Neural crest cell (in vitro differentiated cells): ENCODE measurements at places on chromosomes 1 and 21.

- peaks cover 23% of the 10 kb centered on the region for H3K36me3 ChIP-seq
- no peaks in the 10 kb centered on the region for H3K27me3 ChIP-seq
- H3K4me1 ChIP-seq = no peaks in the 10 kb centered on the region
Observed at GRCh38 chr21:39651206-39651605, 38.5 kb downstream of the B3GALT5 start.

DNA sequence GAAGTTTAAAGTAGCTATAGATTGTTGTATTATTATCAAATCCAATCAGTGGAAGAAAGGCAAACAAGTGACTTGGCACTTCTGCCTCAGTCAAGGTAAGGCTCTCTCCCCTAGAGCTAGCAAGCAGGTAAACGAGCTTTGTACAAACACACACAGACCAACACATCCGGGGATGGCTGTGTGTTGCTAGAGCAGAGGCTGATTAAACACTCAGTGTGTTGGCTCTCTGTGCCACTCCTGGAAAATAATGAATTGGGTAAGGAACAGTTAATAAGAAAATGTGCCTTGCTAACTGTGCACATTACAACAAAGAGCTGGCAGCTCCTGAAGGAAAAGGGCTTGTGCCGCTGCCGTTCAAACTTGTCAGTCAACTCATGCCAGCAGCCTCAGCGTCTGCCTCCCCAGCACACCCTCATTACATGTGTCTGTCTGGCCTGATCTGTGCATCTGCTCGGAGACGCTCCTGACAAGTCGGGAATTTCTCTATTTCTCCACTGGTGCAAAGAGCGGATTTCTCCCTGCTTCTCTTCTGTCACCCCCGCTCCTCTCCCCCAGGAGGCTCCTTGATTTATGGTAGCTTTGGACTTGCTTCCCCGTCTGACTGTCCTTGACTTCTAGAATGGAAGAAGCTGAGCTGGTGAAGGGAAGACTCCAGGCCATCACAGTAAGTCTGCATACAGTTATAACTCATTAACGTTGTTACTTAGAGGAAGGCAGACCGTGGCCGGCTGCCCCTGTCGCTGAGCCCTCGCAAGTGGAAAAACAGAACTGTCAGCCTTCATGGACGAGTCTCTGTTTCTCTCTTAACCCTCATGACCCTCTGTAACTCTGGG lies at the start of gene PALMD:
TSS of gene PALMD (plus strand) at position 415 of the 833 bp plus-strand sequence. CDS start at position 620, 205 bp downstream.
- H3K36me3 ChIP-seq = no peaks in the 10 kb centered on the region
- DNase-seq = peak; percentile 10
- H3K4me1 ChIP-seq = peaks cover 37% of the 10 kb centered on the region
- H3K27me3 ChIP-seq = no peaks in the 10 kb centered on the region

GRCh38 chr1:81149649-81150325 lies 650.9 kb upstream of the ADGRL2 start:
- peaks cover 8% of the 10 kb centered on the region for H3K4me1 ChIP-seq
- H3K4me3 ChIP-seq = no peak overlapping the region
- H3K27ac ChIP-seq = no peak overlapping the region
- no peaks in the 10 kb centered on the region for H3K27me3 ChIP-seq
- no peak for DNase-seq
- H3K36me3 ChIP-seq = no peaks in the 10 kb centered on the region

DNA sequence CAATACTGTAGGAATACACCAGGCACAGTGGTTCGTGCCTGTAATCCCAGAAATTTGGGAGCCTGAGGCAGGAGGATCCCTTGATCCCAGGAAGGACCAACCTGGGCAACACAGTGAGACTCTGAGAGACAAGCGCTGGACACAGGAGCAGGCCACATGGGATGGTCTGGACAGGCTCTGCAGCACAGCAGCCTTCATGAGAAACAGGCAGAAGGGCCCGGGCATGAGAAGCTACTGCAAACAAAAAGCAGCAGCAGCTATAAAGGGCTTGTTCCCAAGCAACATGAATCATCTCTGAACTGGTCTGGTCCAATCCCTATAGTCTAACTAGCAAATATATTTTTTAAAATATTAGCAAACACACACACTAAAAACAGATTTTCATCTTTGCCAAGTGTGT lies 35.5 kb upstream of the SLAMF9 start:
- no peak overlapping the region for H3K27ac ChIP-seq
- H3K27me3 ChIP-seq = peaks cover 39% of the 10 kb centered on the region
- no peaks in the 10 kb centered on the region for H3K36me3 ChIP-seq

GRCh38 chr1:56132520-56132919 lies 446.8 kb downstream of the PLPP3 start:
- H3K27ac ChIP-seq = no peak overlapping the region
- no peaks in the 10 kb centered on the region for H3K4me1 ChIP-seq
- no peak overlapping the region for H3K4me3 ChIP-seq
- DNase-seq = no peak
- no peaks in the 10 kb centered on the region for H3K27me3 ChIP-seq

GRCh38 chr1:157849229-157849875 lies 7.7 kb upstream of the CD5L start:
- H3K4me3 ChIP-seq = no peak overlapping the region
- peaks cover 10% of the 10 kb centered on the region for H3K27me3 ChIP-seq
- no peaks in the 10 kb centered on the region for H3K4me1 ChIP-seq
- H3K36me3 ChIP-seq = no peaks in the 10 kb centered on the region

DNA sequence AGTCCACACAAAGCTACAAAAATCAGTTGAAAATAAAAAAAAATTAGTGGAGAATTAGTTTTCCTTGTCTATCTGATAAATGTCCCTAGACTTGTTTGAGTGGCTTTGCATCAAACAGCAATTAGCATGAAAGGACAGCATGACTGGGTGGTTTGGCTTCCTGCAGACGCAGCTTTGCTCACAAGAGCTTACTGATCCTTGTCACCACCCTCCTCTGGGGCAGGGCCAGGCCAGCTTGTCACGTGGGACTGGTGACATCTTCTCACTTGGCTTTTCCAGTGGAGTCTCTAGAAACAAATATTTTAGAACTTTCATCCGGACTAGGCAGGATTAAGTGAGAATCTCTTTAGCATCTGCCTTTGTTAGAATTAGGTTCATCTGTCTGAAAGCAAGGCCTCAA lies 76.0 kb upstream of the OLIG2 start:
- DNase-seq = no peak
- no peak overlapping the region for H3K27ac ChIP-seq
- H3K27me3 ChIP-seq = peaks cover 97% of the 10 kb centered on the region
- H3K36me3 ChIP-seq = no peaks in the 10 kb centered on the region
- H3K4me1 ChIP-seq = peaks cover 34% of the 10 kb centered on the region

- DNase-seq = no peak
- no peak overlapping the region for H3K4me3 ChIP-seq
- H3K36me3 ChIP-seq = no peaks in the 10 kb centered on the region
Observed at GRCh38 chr1:59271561-59272260, 25.2 kb upstream of the FGGY start.

- H3K36me3 ChIP-seq = no peaks in the 10 kb centered on the region
Observed at GRCh38 chr1:15206418-15207030, 40.5 kb upstream of the FHAD1 start.

- H3K27me3 ChIP-seq = no peaks in the 10 kb centered on the region
- no peaks in the 10 kb centered on the region for H3K36me3 ChIP-seq
- no peak overlapping the region for H3K4me3 ChIP-seq
- DNase-seq = no peak
Observed at GRCh38 chr1:194535369-194535768, 1349.0 kb upstream of the B3GALT2 start.

- no peaks in the 10 kb centered on the region for H3K27me3 ChIP-seq
- H3K27ac ChIP-seq = no peak overlapping the region
- no peaks in the 10 kb centered on the region for H3K4me1 ChIP-seq
Observed at GRCh38 chr21:45522986-45523385, 19.3 kb downstream of the SLC19A1 start.

DNA sequence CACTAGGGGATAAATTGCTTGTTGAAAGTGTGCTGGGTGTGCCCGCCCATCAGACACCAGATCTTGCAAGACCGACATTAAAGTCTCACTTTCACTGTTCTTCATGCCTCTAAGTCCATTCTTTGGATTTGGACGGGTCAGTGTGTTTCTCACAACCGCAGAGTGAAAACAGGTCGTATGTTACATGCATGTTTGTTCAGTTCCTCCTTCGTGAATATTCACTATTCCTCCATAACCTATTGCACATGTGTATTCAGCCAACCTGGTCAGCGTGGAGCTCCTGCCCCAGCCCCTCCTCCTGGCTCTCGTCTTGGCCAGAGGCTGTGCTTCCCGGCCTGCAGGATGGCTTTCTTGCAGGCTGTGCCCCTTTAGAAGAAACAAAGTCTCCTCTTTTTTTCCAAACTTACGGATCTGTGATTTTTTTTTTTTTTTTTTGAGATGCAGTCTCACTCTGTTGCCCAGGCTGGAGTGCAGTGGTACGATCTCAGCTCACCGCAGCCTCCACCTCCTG lies 2.2 kb upstream of the KRTAP10-6 start:
- peaks cover 26% of the 10 kb centered on the region for H3K4me1 ChIP-seq
- H3K36me3 ChIP-seq = no peaks in the 10 kb centered on the region
- H3K27me3 ChIP-seq = no peaks in the 10 kb centered on the region

DNA sequence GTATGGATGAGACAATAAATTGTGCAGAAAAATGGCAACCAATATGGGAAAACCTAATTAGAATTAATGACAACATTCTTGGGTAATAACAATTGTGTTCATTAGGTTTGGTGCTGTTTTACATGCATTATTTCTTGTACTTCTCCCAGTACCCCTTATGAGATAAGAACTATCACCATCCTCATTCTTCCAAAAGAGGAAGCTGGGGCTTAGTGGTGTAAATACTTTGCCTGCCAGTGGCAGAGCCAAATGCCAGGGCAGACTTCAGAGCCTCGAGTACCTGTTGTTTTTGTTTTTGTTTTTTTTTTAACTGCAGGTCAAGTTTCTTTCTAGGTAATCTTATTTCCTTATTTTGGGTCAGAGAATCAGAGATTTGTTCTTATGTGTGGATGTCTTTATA lies 206.4 kb downstream of the RHOU start:
- no peaks in the 10 kb centered on the region for H3K36me3 ChIP-seq
- peaks cover 60% of the 10 kb centered on the region for H3K4me1 ChIP-seq
- H3K27me3 ChIP-seq = no peaks in the 10 kb centered on the region
- no peak for DNase-seq
- no peak overlapping the region for H3K4me3 ChIP-seq

DNA sequence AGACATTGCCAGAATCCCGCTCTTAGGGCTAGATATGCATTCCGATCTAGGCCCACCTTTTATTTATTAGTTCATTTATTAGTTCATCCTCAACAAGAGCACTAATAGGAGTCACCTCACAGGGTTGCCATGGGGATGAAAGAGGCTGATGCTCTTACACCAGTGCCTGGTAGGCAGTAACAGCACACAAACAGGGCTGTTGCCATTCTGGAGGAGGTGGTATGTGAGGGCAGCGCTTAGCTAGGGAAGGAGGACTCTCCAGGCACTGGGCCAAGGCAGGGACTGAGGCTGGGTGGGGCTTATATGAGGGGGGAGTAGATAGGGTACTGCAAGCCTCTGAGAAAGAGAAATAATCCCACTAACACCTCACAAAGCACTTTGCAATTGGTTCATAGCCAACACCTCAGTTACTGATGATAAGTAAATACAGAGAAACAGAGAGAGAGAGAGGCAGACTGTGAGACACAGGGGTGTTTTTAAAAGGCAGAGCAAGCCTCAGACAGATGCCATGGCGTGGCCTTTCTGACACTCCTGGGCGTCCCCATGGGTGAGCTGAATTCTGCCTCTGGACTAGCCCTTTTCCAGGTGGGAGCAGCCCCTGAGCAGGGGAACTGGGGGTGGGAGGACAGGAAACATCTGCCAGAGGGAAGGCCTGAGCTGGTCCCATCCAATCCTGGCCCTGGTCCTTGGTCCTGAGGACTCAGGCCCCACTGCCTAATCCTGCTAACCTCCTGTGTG lies 5.9 kb downstream of the FCGR2A start:
- no peak overlapping the region for H3K27ac ChIP-seq
- peaks cover 13% of the 10 kb centered on the region for H3K4me1 ChIP-seq
- no peaks in the 10 kb centered on the region for H3K36me3 ChIP-seq
- H3K27me3 ChIP-seq = peaks cover 62% of the 10 kb centered on the region
- DNase-seq = no peak

DNA sequence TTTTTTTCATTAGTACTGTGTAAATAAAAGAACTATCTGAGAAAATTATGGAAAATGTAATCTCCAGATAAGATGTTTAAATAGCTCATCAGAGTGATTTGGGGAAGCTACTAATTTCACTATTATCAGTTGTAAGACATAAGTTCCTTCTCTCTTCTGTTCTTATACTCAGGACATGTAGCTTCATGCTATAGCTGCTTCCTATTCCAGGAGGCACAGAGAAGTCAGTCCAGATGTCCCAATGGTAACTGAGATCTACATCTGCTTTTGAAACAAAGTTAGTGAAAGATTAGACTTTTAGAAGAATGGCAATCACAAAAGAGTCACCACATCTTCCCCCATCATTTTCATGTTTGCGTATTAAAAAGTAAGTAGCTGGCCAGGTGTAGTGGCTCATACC lies 5.6 kb downstream of the MAP3K21 start:
- H3K27me3 ChIP-seq = peaks cover 45% of the 10 kb centered on the region
- no peak overlapping the region for H3K4me3 ChIP-seq
- H3K36me3 ChIP-seq = no peaks in the 10 kb centered on the region

GRCh38 chr1:10386761-10387676 lies 11.8 kb upstream of the PGD start:
- no peaks in the 10 kb centered on the region for H3K27me3 ChIP-seq
- DNase-seq = no peak
- peaks cover 27% of the 10 kb centered on the region for H3K36me3 ChIP-seq
- peaks cover 37% of the 10 kb centered on the region for H3K4me1 ChIP-seq

- H3K27me3 ChIP-seq = no peaks in the 10 kb centered on the region
- H3K4me3 ChIP-seq = no peak overlapping the region
- H3K27ac ChIP-seq = no peak overlapping the region
- no peaks in the 10 kb centered on the region for H3K36me3 ChIP-seq
- peaks cover 84% of the 10 kb centered on the region for H3K4me1 ChIP-seq
- DNase-seq = no peak
Observed at GRCh38 chr1:54294887-54295286, 94.9 kb downstream of the MRPL37 start.

DNA sequence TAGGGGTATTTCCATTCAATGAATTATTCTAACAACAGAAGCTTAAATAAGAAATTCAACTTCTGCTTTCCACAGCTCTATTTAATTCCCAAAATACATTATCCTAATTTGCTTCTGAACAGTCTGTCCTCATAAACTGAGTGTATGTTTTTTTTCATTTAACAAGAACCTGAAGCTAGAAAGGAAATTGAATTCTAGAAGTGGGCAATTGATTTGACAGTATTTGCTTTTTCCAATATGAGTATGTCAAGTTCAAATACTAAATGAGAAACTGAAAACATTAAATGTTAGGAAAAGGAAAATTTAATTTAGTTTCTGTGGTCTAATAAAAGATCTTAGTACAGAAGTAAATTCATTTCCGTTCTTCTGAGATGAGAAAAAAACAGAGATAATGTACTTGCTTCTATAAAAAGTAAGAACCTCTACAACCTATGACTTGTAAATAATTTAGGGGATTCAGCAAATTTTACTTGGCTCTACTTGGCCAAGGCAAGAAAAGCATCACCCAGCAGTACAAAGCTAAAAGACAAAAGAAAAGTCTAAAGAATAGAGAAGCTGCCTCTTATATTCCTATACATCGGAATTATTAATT lies 31.1 kb downstream of the RAB3GAP2 start:
- peaks cover 9% of the 10 kb centered on the region for H3K4me1 ChIP-seq
- H3K27me3 ChIP-seq = no peaks in the 10 kb centered on the region
- H3K27ac ChIP-seq = no peak overlapping the region
- no peak for DNase-seq

GRCh38 chr21:35325953-35326352 lies 276.9 kb upstream of the RUNX1 start:
- no peaks in the 10 kb centered on the region for H3K27me3 ChIP-seq
- no peaks in the 10 kb centered on the region for H3K4me1 ChIP-seq
- no peak for DNase-seq
- H3K27ac ChIP-seq = no peak overlapping the region

GRCh38 chr1:230186003-230186863 lies 119.2 kb downstream of the GALNT2 start:
- no peak for DNase-seq
- no peak overlapping the region for H3K27ac ChIP-seq
- H3K4me1 ChIP-seq = peaks cover 23% of the 10 kb centered on the region

- H3K36me3 ChIP-seq = no peaks in the 10 kb centered on the region
- no peak overlapping the region for H3K4me3 ChIP-seq
- H3K27me3 ChIP-seq = no peaks in the 10 kb centered on the region
- no peak overlapping the region for H3K27ac ChIP-seq
Observed at GRCh38 chr1:243977094-243977493, 74.0 kb upstream of the ZBTB18 start.
